ENCODE measurements at places on chromosomes 4 and X. TPM values are rescaled to one million over a fixed set of nuclear protein-coding genes. Genes with fewer than 3 reads are reported as not detected.

DNA sequence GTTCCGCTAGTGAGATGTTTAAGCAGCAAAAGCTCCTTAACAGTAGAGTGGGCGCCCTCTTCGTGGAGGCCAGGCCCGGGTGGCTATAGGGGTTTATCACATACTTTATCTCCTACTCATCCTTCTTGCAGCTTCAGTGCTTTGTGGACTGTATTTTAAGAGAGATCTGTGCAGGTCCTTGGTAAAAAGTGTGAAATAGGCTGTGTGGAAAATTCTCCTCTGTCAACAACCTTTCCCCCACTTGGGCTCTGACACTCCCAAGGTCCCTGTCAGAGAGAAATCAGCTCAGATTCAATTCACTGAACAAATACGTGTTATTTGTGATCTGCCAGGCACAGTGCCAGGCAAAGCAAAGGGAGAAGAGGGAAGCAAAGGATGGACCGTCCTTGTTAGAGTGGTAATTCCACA, 214.3 kb upstream of the PPARGC1A start:
- no peak for DNase-seq

- no peak for DNase-seq
Measured at GRCh38 chr4:58247792-58248191, 1137.6 kb upstream of the IGFBP7 start.

DNA sequence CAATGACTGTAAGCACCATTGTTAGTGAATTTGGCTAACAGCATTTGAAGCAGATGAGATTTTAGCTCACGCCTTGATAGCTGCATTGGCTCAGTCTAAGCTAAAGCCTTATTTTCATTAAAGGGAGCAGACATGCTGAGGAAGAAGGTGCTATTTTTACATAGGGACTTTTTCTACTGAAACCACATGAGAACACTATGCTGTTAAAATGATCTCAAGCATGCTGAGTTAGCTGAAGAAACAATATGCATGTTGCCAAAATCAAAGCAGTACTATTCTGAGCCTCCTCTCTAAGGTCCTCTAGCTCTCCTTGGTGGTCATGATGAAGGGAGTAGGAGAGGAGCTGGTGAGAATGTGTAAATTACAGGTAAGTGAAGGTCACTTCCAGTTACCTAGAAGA, 134.4 kb upstream of the JADE1 start:
- DNase-seq, result no peak

DNA sequence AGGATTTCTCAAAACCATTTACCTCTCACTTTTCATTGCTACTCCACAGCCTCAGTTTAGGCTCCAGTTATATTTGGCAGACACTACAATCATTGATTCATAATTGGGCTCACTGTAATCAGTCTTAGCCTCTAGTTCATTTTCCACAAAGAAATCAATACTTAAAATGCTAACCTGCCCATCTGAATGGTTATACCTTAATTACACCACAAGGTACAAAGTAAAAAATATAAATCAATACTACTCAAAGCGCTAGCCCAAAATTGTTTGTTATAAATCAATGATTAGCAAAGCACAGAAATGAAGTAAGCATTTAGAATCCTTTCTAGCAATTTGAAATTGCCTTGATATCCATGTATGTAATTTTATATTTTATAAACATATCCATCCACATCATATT, 222.6 kb upstream of the NDST3 start:
- DNase-seq, result no peak

- DNase-seq, result no peak
Measured at GRCh38 chr4:155805016-155805415, 46.2 kb downstream of the GUCY1B1 start.

DNA sequence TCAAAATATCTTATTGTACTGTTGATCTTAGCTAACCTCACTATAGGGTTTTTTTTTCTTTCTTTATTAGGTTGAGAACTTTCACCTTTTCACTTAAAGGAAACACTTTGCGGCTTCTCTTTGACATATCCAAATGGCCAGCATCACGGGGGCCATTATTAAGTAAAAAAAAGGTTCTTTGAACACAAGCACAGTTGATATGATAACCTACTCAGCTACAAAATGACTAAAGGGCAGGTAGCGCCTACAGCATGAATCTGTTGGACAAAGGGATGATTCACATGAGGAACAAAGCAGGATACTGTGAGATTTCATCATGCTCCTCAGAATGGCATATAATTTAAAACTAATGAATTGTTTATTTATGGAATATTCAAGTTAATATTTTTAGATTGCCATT, 119.6 kb downstream of the CCSER1 start:
- DNase-seq, result no peak

DNA sequence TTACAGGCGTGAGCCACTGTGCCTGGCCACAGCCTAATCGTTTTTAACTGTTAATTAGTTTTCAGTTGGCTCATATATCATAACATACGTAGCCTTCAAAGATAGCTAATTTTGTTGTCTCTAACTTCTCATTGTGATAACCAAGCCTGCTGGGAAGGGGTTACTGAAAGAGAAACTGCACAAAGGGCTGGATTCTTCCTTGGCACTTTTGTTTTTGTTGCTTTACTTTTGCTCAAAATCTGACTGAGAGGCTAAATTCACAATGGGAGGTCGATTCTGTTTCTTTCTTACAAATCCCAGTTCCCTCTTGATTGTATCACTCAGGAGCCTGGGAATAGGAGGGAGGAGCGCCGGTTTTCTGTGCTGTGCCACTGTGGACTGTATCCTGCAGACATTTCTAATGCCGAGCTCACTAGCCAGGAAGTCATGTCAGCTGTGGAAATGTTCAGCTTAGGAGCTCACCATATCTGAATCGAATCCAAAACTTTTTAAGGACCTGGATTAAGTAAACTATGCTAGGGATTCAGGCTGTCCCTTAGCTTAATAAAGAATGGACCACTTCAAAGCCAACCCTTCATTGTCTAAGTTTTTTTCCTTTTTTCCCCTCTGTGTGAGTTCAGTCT, 120.5 kb upstream of the FAT1 start:
- DNase-seq, result no peak

- no peak for DNase-seq
Measured at GRCh38 chr4:111031001-111031579, 408.2 kb upstream of the PITX2 start.

GRCh38 chrX:110182362-110182761, 135.5 kb downstream of the AMMECR1 start:
- DNase-seq, result no peak

GRCh38 chrX:107675823-107676555, 47.7 kb downstream of the PRPS1 start:
- DNase-seq, result no peak

The TLL1 gene
- total RNA-seq, result 7.9 TPM

The HELT gene
- total RNA-seq, result not detected

All from ureter (tissue), 1 donor.